ENCODE measurements at places on chromosomes 6 and 20.
A peak's percentile ranks its signal among the peaks of the same experiment; 100 is the strongest.

DNA sequence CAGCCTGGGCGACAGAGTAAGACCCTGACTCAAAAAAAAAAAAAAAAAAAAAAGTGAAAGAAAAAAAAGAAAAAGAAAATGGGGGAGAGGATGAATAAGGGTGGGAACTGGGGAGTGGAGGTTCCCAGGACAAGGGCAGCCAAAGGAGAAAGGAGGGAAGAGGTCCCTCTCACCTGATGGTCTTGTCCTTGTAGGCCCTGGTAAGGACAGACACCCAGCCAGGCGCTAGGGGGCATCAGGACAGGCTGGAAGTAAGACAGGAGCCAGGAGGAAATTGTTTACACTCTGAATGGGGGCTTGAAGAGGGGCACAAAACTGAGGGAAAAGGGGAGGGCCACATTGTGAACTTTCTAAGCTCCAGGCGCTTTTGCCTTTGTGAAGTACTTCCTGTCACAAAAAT is 2.3 kb upstream of the ALDH5A1 start:
- DNase-seq = no peak

GRCh38 chr6:97145691-97146090 is 137.3 kb downstream of the MMS22L start:
- no peak for DNase-seq

DNA sequence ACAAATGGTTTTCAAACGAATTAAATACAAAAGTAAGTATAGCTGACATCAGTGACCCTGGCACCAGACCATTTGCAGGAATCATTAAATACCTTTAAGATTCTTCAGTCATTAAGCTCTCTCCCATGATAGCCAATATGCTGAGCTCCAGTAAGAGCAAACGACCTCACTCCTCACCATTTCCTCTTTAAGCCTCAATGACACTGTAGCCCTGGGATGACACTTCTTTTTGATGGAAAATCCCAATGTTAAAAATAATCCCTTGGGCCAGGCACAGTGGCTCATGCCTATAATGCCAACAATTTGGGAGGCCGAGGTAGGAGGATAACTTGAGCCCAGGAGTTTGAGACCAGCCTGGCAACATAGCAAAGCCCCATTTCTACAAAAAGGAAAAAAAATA is 3.3 kb upstream of the SGK1 start:
- DNase-seq = no peak

GRCh38 chr6:30964075-30964474 is 19.4 kb upstream of the MUC21 start:
- DNase-seq = no peak

- no peak for DNase-seq
These were observed 225 bp downstream of the MAP3K5 start for GRCh38 chr6:136792095-136792409.

- DNase-seq = no peak
These were observed 61.7 kb downstream of the RIPOR3 start for GRCh38 chr20:50629670-50630045.

- DNase-seq = no peak
These were observed 144.6 kb upstream of the BMP5 start for GRCh38 chr6:56019973-56020372.

DNA sequence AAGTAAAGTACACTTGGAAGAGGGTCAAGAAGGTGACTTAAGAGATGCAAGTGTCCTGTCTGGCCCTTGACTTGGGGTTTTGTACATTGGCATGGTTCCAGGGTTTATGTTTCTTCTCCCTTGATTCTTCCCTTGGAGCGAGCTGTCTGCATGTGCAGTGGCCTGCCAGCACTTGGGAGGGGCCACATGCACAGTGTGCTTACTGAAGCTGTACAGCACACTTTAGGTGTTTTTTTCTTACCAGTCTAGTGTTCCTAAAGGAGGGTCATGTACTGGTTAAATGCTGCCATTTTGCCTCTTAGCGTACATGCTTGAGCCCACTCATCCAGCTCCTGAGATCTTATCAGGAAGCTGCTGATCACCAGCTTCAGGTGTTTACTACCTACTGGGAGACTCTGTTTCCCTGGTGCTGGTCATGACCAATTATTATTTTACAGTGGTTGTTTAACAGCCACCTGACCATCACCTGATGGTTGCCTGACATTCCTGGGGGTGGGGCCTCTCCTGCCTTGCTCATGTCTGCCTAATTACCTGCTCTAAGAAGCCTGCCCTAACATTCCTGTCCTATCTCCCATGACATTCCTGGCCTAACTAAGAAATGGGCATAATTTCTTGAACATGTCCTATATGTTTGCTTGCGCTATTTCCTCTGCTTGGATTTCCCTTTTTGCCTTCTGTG is 182.9 kb downstream of the MCHR2 start:
- no peak for DNase-seq

DNA sequence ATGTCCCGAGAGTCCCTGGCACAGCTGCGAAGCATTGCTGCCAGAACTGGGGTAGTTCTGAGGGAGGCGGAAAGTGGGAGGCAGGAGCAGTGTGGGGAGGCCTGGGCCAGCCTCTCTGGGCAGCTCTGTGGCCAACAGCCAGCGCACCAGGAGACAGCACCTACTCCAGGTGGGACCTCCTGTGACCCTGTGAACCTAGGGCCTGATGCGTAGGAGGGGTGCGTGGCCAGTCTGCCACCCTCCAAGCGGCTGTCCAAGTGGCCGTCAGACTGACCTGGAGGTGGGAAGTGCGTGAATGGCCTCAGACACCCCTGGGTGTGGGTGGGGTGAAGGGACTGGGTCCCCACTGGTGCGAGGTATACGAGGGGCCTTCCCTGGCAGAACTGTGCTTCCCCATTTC is 15.5 kb downstream of the SS18L1 start:
- no peak for DNase-seq

GRCh38 chr20:20017844-20018185 is 653 bp downstream of the NAA20 start:
- peak; percentile 32 for DNase-seq

DNA sequence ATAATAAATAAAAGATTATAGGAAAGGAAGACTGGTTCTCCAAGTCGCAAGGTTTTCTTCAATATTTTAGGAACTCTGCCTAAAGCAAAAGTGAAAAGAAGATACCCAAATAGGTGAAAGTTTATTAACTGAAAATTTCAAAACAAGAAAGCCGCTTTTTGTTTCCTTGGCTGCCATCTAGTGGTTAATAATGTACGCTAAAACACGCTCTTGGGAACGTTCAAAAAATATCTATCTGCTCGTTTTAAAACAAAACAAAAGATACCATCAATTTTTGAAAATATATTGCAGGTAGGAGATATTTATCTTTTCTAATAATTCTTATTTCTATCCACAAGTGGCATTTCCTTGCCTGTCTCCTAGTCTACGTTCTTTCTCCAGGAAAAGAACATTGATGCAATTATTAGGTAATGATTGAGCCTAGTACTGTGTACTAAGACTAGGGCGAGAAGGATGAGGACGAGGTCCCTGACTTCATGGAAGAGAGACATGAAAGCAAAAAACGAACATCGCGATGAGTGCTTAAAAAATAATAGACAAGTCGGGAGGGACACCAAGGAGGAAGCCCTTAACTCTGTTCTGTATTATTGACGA is 97.2 kb downstream of the SPTLC3 start:
- peak; percentile 18 for DNase-seq

GRCh38 chr6:27053738-27054137 is 193.8 kb upstream of the PRSS16 start:
- DNase-seq = no peak

DNA sequence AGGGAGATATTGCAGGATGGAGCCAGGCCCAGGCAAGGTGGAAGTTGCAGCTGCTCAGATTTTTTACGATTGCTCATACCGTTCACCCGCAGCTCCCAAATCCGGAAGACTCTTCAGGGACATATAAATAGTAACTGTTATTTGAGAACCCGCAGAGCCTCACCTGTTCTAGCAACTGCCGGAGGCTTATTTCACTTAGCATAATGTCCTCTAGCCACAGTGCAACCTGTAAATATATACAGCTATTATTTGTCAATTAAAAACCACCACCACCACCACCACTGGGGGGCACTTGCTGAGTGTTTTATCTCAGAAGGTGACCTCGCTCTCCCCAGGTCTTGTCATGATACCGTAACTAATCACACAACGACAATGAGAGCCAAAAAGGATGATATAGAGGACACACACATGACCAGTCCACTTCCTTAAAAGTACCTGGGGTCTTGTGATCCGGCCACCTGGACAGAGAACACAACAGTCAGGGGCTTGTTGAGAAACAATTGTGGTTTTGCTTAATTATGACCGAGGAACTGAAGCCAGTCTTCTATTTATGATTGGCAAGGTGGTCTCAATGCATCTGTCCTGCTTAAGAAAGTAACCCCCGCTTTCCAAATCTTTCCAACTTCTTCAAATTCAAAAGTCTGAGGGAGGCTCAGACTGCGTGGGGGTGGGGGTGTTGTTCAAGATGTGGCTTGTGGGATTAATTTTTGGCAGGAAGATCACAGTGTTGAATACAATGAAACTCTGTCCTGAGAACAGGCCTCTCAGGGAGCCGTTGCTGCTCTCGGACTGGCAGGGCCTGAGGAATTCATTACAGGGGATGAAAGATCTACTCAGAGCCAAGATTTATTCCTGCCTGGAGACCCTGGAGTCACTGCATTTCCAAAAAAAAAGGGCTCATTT is 107.7 kb upstream of the PRND start:
- peak; percentile 59 for DNase-seq

DNA sequence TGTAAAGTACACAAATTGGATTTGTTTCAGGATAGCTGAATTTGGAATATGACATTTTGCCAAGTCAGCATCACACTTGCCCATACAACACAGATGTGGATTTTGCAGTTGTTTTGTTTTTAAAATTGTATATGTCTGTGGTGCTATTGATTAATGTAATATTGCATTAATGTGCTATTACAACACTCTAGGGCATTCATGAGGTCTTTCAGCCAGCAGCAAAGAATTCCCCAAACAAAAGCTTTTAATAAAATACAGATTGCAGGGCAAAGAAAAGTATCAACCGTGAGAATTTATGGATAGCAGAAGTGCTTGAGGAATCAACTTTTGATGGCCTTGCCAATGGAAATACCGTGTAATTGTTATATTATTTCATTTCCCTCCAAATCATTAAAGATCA is 144.9 kb downstream of the AIG1 start:
- no peak for DNase-seq

GRCh38 chr6:13471184-13471583 is 16.2 kb downstream of the GFOD1 start:
- DNase-seq = no peak

GRCh38 chr6:129350278-129350677 is 359.7 kb downstream of the ARHGAP18 start:
- no peak for DNase-seq

DNA sequence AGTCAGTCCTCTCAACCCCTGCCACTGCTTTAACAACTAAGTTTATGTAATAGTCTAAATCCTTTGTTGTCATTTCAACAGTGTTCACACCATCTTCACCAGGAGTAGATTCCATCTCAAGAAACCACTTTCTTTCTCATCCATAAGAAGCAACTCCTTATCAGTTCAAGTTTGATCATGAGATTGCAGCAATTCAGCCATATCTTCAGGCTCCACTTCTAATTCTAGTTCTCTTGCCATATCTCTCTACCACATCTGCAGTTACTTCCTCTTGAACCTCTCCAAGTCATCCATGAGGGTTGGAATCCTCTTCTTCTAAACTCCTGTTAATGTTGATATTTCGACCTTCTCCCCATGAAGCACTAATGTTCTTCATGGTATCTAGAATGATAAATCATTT is 57.9 kb upstream of the FOXO3 start:
- DNase-seq = no peak

DNA sequence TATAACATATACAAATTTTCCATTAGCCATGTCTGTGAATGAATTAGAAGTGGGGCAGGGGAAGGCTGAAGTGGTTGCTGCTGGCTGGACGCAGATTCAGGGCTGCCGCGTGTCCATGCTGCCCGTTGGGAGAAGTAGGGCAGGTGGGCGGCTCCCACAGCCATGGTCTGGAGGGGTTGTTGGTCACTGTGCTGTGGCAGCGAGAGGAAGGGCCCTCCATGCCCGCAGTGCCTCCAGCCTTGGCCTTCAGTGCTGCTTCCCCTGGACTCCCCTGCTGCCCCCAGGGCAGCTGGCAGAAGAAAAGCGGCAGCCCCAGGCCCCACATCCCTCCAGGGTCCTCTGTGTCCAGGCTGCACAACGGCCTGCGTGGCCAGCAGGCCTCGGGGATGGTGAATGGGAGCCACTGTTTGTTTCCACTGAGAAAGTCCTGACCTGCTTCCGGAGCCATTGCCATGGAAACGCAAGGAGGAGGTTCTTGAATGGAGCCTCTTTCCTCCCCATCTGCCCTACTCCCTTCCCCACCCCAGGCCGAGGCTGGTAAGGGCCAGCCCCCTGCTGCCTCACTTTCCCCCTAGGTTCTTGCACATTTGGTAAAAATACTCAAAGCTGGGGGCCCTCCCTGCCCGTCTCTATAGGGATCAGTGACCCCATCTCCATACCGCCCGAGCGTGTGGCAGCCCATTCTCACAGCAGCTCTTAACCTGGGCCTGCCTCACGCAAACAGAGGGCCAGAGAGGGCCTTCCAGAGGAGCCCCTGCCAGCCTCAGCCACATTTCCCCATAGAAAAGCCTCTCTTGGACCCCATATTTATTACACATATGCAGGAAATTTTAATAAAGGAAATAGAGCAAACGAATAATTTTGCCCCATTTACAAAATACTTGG is 113.3 kb downstream of the SASH1 start:
- DNase-seq = no peak

DNA sequence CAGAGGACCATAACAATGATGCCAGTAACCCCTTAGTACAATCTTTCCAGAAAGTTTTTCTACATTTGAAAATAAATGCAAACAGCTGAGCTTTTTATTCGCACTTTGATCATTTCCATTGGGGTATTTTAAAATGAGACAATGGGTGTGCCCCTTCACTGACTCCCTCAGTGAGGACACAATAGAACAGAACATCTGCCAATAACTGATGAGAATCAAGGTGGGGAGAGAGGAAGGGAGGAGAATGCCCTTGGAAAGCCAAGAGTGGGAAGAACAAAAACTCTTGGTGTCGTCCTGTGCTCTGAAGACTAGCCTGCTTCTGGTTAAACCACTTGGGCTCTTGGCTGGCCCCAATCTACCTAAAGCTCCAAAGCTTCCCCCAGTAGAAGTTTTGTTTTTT is 66.0 kb downstream of the KIF13A start:
- DNase-seq = no peak

- no peak for DNase-seq
These were observed 17.3 kb upstream of the CD93 start for GRCh38 chr20:23103284-23104018.

GRCh38 chr20:48463096-48463720 is 364.6 kb downstream of the PREX1 start:
- no peak for DNase-seq

DNA sequence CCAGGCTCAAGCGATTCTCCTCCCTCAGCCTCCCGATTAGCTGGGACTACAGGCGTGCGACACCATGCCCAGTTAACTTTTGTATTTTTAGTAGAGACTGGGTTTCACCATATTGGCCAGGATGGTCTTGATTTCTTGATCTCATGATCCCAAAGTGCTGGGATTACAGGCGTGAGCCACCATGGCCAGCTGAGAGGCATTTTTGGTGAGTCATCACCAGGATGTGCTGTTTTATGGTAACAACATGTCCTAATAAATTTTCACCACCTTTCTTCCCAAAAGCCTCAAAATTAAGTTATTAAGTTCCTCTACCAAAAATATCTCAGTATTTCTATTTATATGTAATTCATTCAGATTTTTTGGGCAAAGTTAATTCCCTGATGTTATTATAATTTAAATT is 53.5 kb downstream of the COL21A1 start:
- no peak for DNase-seq

- DNase-seq = no peak
These were observed 8.7 kb downstream of the PLAGL1 start for GRCh38 chr6:143999406-143999805.

GRCh38 chr20:49379338-49379737 is 101.5 kb upstream of the ZNFX1 start:
- DNase-seq = no peak

GRCh38 chr6:169774347-169774746 is 22.9 kb downstream of the ERMARD start:
- no peak for DNase-seq
